A549 treated with ZK216348 at 1 μM for 4 hours (cell line): ENCODE measurements at places on chromosomes 1 and 21. TPM values are rescaled to one million over a fixed set of nuclear protein-coding genes. Genes with fewer than 3 reads are reported as not detected.

The SLC6A17 gene
- total RNA-seq: 2.6 to 6.2 TPM (median 4.7 TPM) in 5 replicates

The GUCA2B gene
- total RNA-seq: 0.42 TPM in 1 of 5 replicates, not detected in the others

The KCNK1 gene
- total RNA-seq: 17.2 to 21.4 TPM (median 18.8 TPM) in 5 replicates

The C1orf53 gene
- 2.6 to 8.5 TPM (median 6.6 TPM) in 5 replicates for total RNA-seq

The IGFN1 gene
- total RNA-seq: 0.32 to 1.4 TPM (median 0.82 TPM) in 5 replicates

The ROR1 gene
- 7.4 to 11.0 TPM (median 9.0 TPM) in 5 replicates for total RNA-seq

The HSF2BP gene
- 1.5 to 2.5 TPM (median 2.1 TPM) in 5 replicates for total RNA-seq

The AADACL3 gene
- total RNA-seq: not detected in 5 replicates

The PHLDA3 gene
- total RNA-seq: 60.4 to 170 TPM (median 155 TPM) in 5 replicates

The AADACL4 gene
- total RNA-seq: not detected in 5 replicates

The ANGPTL1 gene
- not detected in 5 replicates for total RNA-seq

The EFNA3 gene
- 5.0 to 6.2 TPM (median 5.8 TPM) in 5 replicates for total RNA-seq
